Cerebellar nuclear complex (tissue), 1 donor: ENCODE measurements at places on chromosomes 2 and 18.

DNA sequence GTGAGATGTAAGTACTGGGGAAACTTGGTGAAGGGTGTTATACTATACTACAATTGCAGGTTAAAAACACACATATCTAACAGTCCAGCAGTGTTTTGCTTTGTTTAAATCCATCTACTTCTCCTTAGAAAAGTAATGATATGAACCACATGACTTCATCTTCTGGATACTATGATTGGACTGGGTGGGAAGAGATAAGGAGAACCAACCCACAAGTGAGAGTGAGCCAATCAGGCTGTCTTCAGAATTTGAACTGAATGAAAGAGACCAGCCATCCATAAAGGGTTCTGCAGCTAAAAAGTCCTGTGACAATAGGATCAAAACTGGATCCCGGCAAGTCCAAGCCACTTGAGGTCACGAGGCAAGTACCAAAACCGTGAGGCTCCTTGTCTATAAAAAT lies 46.6 kb downstream of the KANSL3 start:
- no peak for DNase-seq

DNA sequence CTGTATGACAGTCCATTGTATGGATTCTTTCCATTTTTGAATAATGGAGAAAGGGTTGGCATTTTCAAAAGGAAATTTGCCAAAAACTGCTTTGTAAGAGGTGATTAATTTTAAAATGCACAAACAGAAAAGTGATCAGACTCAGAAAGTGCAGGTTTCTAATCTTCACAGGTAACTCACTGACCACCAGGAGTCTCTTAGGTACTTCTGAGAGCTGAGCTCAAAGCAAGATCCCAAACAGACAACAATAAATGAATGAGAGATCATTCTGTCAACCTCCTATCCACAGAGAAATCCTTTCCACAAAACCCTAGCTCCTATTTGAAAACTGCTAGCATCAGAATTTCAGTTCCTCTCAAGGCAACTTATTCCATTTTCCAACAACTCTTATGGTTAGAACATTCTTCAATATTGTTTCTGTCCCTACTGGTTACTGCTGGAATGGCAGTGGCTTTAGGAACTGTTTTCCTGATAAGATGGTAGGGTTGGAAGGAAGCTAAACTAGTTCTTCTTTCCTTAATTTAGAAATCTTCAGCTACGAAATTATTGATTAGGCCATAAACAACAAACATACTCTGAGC lies 20.6 kb upstream of the HAAO start:
- no peak for DNase-seq

GRCh38 chr2:62787386-62787785 lies 81.9 kb downstream of the EHBP1 start:
- no peak for DNase-seq

DNA sequence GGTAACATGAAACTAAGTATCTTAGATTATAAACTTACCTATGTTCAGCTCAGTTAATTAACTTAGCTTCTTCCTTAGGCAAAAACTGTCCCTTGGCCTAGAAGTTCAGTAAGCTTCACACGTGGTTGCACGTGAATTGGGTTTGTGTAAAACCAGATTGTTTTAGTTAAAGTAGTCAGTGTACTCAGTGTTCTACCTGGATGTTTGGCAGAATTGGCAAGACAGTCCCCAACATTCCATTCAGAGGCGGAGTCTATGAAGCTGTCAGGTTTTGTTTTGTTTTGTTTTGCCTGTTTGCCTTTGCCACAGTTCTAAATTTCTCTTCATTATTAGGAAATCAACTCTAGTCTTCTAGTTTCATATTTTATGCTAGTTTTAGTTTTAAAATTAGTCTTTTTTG lies 105.3 kb upstream of the ZEB2 start:
- no peak for DNase-seq
